ENCODE measurements at places on chromosomes 4 and X.
A peak's percentile ranks its signal among the peaks of the same experiment; 100 is the strongest.

GRCh38 chr4:80153874-80154544 is 43.3 kb upstream of the PRDM8 start:
- DNase-seq = no peak

DNA sequence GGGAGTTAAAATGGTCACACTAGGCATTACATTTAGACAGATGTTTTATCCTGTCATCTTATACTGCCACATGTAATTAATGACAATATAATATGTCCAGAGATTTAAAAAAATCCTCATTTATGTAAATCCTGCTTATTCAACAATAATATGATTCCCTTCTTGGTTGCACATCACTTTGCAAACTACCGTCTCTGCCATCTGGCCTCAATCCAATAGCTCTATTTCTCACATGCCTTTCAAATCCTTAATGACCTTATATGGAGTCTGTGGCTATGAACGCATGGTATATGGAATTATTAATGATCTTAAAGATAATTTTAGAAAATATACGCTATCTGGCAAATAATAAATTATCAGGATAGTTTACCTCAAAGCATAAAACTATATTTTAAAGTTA is 144.5 kb downstream of the NPNT start:
- DNase-seq = no peak

DNA sequence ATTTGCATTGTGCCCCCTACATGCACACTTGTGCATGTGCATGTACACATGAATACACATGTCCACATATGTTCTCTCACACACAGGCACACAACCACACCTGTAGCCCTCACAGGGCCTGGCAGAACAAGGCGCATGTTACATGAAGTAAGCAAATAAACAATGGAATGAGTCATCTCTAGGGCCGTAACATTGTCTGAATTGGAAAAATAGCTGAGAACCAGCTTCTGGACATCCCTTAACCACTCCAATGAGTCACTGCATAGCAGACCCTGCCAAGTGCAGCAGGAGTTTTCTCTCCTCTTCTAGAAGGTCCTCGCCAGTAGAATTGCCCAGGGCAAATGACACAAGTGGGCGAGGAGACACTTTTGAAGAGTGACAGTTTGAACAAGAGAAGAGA is 66.1 kb downstream of the MAGEA10 start:
- DNase-seq = no peak

DNA sequence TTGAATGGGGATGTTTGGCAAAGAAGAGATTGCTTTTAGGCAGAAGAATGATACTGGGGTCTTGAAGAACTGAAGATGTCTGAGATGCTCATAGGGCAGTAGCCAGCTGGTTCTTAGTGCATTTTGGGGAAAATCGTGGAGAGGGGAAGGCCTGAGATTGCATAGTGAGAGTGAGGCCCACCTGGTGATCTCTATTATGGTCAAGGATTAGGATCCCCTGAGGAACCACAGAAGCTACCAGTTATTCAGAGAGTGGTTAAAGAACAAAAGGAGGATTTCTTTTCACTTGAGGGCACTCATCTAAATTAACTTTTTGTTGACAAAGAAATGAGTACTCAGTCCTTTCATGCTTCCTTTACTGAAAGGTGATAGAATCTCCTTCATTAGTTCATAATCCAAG is 271.3 kb upstream of the HAND2 start:
- DNase-seq = no peak

DNA sequence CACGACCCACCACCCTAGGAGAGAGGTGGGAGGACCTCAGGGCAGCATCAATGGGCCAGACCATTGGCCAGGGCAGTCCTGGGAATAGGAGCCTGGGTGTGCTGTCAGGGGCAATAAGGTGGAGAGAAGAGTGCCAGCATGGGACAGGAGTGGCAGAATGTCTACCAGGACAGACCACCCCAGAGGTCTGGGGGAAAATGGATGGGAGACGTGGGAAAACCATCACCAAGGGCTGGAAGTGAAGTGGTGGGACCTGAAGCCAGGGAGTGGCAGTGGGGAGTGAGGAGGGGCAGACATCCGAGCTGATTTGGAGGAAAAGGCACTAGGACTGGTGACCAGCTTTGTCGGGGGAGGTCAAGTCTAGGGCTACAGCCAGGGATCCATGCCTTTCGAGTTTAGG is 993 bp downstream of the EVC2 start:
- DNase-seq = no peak

- DNase-seq = peak; percentile 46
Measured at GRCh38 chrX:29872831-29873230, 342.5 kb upstream of the MAGEB2 start.

DNA sequence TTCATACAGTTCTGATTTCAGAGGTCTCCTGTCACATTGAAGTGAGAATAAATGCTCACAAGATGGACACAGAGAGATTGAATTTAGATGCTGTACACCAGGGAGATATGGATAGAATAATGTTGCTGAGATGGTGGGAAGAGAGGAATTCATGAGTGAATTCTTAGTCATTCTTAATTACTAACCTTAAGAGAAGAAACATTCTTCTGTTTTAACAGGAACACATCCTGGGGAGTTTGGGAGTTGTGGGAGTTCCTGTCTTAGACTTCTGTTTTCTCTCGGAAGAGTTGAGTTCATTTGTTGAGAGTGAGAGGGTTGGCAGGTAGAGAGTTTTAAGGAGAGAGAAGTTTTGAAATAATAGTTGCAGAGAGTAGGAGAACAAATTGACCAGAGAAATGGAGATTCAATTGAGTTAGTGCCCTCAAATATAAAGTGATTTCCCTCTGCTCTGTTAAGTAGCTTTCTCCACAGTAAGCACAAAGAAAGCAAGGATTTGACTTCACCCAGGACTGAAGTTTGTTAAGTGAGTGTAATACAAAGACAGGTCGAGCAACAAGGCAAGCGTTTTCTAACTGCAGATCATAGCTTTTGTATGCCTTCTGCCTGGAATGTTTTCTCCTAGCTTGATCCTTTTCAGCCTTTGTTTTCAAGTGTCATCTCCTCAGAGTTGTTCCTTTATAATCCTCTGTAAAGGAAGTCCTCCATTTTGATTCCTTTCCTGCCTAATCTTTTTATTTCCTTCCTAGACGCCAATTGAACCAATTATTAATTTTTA is 205.9 kb downstream of the RAPGEF2 start:
- DNase-seq = no peak

GRCh38 chrX:43566170-43566569 is 89.9 kb upstream of the MAOA start:
- no peak for DNase-seq

DNA sequence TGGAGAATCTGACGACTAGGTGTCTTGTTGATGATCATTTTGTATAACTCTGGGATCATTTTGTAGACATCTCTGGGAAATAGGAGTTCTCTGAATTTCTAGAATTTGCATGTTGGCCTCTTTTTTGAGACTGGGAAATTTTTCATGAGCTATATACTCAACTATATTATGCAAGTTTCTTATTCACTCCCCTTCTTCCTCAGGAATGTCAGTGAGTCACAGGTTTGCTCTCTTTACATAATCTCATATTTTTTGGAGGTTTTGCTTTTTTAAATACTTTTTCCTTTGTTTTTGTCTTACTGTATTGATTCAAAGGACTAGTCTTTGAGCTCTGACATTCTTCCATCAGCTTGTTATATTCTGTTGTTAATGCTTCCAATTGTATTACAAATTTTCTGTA is 1324.2 kb downstream of the TECRL start:
- DNase-seq = no peak

GRCh38 chrX:16517039-16517605 is 132.8 kb upstream of the S100G start:
- no peak for DNase-seq
